ENCODE measurements at places on chromosomes 12 and 14.

DNA sequence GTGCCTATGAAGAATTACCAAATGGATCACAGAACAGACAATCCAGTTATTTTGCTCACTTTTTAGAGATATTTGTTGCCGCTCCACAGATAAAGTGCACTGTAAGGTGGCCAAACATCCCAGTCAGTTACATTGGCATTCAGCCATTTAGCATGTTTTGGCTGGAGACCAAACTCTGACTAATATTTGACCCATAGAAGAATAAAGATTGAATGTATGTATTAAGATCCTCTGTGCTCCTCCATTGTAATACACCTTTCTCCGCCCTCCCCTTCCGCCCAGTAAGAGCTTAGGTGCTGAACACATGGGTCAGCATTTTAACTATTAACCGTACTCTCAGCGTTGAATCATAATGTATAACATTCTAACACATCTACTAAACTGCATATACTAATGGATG lies 163.4 kb downstream of the ANO6 start:
- DNase-seq, result no peak

- DNase-seq, result no peak
Observed at GRCh38 chr14:77151245-77151644, 9.7 kb upstream of the ZDHHC22 start.

- DNase-seq, result no peak
Observed at GRCh38 chr12:99658671-99659349, 11.3 kb downstream of the GARIN6 start.

- no peak for DNase-seq
Observed at GRCh38 chr12:130459916-130460315, 122.2 kb downstream of the PIWIL1 start.

GRCh38 chr12:108691998-108692808 lies 39.1 kb downstream of the CORO1C start:
- no peak for DNase-seq

- no peak for DNase-seq
Observed at GRCh38 chr12:125372085-125372484, 306.9 kb downstream of the AACS start.

GRCh38 chr14:104954746-104955395 lies 23.3 kb downstream of the AHNAK2 start:
- no peak for DNase-seq

DNA sequence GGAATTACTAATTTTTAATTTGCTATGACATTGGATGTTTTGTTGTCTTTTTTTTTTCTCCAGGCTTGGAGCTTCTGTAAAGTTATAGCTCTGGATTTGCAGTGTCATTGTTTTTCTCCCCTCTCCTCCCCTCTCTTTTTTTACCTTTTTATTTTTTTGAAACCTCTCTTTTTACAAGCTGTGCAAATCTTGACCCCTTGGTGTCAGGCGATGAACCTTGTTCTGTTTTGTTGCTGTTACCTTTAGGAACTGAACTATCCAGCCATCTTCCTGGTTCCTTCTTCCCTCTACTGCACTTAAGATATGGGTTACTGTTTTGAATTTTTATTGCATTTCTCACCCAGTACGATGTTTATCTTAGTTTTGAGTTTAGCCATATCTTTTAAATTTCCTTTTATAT lies 13.7 kb downstream of the KTN1 start:
- DNase-seq, result no peak

- DNase-seq, result no peak
Observed at GRCh38 chr12:85804663-85805062, 31.5 kb downstream of the RASSF9 start.

DNA sequence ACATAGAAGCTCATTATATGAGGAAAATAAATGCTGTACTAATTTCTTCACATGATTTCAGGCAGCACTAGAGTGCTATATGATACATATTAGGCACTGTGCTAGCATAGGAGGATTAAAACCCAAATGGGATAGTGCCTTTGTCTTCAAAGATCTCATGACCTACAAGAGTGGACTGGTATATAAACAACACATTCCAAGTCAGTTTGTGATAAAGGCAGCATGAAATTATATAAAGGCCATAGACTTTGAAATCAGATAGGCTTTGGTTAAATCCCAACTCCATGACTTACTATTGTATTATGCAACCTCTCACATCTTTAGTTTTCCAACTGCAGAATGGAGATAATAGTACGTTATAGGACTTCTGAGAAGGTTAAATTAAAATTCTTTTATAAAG lies 179.7 kb downstream of the RAD51B start:
- DNase-seq, result no peak

GRCh38 chr14:49895480-49895879 lies 2.6 kb downstream of the ARF6 start:
- no peak for DNase-seq

GRCh38 chr12:91388573-91388972 lies 206.0 kb upstream of the DCN start:
- no peak for DNase-seq

DNA sequence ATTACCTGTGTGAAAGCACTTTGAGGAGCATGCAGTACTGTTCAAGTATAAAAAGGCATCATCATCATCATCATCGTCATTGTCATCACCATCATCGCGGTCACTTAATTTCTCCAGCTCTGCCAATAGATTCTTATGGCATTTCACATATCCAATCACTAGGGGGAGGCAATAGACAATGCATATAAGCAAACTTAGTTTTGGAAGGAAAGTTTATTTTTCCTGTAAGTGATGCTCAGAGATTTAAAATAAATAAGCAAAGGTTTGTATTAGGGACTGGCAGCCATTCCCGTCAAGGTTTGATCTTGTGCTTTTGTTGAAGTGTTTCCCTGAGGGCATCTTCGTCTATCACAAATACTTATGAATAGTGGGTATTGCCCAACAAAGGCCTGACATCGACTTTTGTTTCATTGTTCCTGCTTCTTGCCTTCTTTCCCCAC lies 127.4 kb downstream of the KTN1 start:
- no peak for DNase-seq

DNA sequence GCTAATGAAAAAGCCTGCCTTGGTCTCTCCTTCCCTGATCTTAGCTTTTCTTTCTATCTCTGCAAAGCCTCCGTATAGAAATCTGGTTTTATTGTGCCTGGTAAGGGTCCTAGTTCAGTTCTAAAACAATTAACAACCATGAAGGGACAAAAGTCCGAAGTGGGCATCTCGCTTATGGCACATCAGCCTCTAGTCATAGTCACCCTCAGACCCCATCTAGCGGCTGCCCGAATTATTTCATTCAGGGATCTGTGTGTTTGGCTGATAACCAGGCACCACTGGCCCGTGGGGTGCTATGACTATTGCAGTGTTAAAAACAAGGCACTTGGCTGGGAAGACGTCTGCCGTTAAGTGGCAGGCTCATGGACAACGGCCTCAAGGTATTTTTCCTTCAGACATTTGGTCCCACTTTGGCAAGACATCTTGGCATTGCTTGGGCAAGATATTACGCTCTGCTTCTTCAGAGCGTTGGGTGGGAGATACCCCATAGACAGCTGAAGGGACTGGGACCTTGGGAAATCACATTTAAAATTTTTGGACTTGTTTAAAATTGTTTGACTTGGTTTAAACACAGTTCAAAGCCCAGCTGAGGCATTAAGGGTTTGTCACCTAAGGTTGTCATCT lies 87.1 kb downstream of the SINHCAF start:
- peak; percentile 75 for DNase-seq

DNA sequence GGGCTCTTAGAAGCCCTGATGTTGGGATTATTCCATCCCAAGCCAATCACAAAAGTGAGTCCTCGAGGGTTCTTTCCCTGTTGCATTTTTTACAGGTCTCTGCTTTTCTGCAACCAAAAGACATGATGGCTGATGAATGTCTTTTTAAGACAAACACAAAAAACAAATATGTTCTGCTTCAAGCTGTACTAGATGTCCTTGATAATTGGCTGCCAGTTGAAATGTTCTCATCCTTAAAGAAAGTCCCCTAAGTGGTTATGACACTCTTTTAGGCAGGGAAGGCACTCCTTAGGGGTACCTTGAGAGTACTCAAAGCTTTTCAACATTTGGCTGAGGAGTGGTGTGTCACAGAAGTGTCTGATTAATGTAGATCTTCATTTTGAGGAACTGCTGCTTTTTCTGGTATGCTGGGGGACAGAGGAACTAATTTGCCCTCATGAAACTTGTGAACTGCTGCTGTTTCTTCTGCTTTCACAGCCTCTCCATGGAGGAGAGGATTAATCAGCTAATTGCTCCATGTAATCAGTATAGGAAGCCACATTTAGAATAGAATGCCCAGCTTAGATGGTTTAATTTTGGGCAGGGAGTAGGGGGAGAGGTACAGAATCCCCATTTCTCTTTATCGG lies 22.8 kb upstream of the IGF1 start:
- peak; percentile 35 for DNase-seq

GRCh38 chr14:77014004-77014604 lies 14.4 kb downstream of the IRF2BPL start:
- no peak for DNase-seq

DNA sequence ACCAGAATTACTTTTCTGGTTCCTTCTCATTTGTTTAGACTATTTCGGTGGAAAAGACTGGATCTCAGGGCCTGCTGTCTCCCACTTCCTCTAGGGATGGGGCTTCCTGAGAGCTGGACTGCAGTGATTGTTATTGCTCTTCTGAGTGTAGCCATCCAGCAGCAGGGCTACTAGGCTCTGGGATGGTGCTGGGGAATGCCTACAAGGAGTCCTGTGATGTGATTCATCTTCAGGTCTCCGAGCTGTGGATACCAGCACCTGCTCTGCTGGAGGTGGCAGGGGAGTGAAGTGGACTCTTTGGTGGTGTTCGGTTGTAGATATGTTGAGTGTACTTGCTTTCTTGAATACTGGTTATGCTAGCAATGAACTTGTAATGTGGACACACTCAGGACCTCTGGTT lies 42.7 kb downstream of the AEBP2 start:
- DNase-seq, result no peak

GRCh38 chr12:4471256-4471655 lies 25.6 kb upstream of the FGF6 start:
- no peak for DNase-seq

DNA sequence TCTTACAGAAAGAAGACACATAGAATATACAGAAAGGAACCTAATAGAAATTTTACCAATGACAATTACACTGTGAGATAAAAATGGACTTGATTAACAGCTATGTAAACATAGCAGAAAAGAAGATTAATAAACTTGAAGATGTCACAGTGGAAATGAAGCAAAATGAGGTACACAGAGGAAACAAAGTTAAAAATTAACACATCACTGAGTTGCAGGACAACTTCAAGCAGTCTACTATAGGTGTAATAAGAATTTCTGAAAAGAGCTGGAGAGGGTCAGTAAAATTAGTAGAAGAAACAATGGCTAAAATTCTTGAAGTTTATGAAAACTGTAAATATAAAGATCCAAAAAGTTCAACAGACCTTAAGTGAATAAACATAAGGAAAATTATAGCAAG lies 738.7 kb downstream of the C12orf50 start:
- no peak for DNase-seq

- DNase-seq, result no peak
Observed at GRCh38 chr12:79925492-79925891, 9.4 kb downstream of the PPP1R12A start.

- DNase-seq, result no peak
Observed at GRCh38 chr14:33794791-33795305, 156.0 kb downstream of the EGLN3 start.

- DNase-seq, result no peak
Observed at GRCh38 chr14:75720842-75721498, 59.9 kb downstream of the TTLL5 start.

GRCh38 chr14:74856366-74856765 lies 19.6 kb downstream of the PROX2 start:
- DNase-seq, result no peak

- no peak for DNase-seq
Observed at GRCh38 chr12:13588574-13588973, 392.0 kb downstream of the EMP1 start.

- no peak for DNase-seq
Observed at GRCh38 chr14:91927191-91927590, 20.3 kb downstream of the FBLN5 start.

- no peak for DNase-seq
Observed at GRCh38 chr12:88399811-88400210, 180.5 kb downstream of the KITLG start.

- DNase-seq, result no peak
Observed at GRCh38 chr12:3145033-3145432, 67.9 kb downstream of the TSPAN9 start.

DNA sequence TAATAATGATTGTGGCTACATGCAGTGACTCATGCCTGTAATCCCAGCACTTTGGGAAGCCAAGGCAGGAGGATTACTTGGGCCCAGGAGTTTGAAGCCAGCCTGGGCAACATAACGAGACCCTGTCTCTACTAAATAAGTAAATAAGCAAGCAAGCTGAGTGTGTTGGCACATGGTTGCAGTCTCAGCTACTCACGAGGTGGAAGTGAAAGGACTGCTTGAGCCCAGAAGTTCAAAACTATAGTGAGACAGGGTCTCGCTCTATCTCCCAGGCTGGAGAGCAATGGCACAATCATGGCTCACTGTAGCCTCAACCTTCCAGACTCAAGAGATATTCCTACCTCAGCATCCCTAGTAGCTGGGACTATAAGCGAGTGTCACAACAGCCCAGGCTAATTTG lies 64.7 kb downstream of the RPS6KA5 start:
- no peak for DNase-seq

DNA sequence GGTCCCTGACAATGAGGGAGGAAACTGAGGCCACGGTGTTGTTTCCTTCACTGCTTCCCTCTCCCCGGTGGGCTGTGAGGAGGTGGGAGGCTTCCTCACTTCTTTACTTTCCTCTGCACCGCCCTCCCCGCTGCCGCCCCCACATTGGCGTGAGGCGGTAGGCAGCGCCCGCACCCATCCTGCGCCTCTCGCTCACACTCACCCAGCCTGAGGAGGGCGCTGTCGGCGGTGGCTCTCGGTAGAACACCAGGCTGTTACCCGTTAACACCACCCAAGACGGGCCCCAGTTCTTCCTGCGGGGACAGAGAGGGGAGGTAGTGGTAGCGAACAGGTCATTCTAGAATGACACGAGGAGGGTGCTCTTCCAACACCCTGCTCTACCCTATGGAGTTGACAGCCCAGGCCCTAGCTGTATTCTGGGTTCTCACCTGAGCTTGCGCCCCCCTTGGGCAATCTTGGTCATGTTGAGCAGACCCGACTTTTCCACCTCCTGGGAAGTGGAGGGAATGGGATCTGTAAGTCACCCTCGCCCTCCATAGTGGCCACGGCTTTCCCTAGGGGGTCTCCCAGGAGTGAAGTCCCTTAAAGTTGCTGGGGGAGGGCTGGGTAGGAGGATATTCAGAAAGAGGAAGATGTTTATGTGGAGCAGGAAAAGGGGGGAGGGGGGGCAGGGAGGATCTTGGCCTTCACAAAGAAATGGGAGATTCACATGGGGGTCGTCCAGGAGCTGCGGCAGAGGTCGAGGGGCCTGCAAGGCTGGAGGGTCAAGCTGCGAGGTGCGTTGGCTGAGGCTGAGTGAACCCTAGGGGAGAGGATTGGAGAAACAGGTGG lies 3.3 kb downstream of the ARHGAP9 start:
- peak; percentile 77 for DNase-seq

All from GM10248 (cell line).